ENCODE measurements at places on chromosomes 6 and 20.

- no peak for DNase-seq
These were observed 67.9 kb upstream of the DUSP22 start for GRCh38 chr6:224350-224749.

- no peak for DNase-seq
These were observed 156.9 kb downstream of the CDKAL1 start for GRCh38 chr6:20691185-20691584.

DNA sequence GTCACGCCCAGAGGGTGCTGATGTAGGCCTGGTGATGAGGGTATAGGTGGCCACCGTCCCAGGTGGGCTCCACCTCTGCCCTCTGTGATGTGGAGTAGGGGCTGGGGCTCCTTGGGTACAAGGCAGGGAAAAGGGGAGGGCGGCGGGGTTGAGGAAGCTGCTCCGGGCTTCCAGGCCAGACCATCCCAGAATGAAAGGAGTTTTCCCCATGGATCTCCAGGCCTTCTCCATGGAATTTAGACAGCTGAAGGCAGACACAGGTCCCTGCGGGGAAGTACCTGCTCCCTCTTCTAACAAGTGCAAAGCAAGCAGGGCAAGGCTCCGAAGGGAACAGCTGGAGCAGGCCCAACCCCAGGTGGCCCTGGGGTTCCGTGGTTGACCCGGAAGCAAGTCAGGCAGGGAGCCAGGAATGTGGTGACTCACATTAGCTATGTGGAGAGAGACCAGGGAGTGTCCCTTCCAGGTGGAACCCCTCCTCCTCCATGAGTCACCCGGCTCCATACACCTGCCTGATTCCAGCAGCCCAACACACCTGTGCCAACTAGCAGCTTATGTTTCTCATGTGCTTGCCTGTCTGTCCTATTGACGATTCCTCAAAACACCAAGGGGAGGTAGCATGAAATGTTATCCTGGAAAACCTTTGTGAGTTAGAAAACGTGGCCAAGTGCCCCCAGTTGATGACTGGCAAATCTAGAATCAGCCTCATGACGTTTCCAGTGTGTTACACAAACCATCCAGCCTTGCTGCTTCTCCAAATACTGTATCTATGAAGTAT lies 59.7 kb upstream of the SNX9 start:
- no peak for DNase-seq

DNA sequence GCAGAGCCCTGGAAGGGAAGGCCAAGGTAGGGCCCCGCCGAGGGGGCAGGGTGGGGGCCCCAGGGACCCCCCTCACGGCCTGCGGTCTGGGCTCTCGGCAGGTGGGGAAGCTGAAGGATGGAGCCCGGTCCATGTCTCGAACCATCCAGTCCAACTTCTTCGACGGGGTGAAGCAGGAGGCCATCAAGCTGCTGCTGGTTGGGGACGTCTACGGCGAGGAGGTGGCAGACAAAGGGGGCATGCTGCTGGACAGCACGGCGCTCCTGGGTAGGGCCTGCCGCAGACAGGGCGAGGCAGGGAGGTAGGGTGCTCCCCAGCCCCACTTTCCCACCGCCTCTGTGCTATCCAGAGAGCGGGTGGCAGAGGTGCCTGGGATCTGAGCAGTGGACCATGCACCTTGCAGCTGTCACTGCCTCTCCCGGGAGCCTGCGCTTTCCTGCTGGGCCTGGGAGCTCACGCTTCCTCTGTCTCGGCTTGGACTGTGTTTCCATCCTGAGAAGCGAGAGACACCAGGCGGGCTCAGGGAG lies 83.1 kb downstream of the SYNJ2 start:
- DNase-seq: no peak

- peak; percentile 72 for DNase-seq
These were observed 485 bp downstream of the TGIF2 start for GRCh38 chr20:36573798-36574365.

DNA sequence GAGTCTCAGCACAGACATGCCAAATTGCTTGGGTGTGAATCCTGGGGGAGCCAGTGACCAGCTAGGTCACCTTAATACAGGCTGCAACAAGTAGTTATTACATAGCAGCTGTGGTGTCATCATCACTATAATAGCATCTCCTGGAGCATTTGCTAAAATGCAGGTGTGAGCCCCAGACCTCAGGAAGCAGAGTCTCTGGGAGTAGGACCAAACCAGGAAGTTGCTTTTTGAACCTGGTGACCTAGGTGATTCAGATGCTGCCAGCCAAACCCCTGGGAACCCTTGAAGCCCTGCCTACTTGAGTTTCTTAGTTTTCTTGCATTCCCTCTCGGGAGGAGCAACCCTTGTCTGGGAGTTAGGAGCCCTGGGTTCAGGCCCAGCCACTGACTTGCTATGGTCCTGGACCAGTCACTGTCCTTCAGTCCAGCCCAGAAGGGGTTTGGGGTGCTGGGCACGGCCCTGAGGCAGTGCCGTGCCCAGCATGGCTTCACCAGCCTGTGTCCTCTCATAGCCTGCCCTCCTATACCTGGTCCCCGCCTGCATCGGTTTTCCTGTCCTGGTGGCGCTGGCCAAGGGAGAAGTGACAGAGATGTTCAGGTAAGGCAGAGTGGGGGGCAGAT lies 39.3 kb upstream of the ID1 start:
- DNase-seq: no peak

DNA sequence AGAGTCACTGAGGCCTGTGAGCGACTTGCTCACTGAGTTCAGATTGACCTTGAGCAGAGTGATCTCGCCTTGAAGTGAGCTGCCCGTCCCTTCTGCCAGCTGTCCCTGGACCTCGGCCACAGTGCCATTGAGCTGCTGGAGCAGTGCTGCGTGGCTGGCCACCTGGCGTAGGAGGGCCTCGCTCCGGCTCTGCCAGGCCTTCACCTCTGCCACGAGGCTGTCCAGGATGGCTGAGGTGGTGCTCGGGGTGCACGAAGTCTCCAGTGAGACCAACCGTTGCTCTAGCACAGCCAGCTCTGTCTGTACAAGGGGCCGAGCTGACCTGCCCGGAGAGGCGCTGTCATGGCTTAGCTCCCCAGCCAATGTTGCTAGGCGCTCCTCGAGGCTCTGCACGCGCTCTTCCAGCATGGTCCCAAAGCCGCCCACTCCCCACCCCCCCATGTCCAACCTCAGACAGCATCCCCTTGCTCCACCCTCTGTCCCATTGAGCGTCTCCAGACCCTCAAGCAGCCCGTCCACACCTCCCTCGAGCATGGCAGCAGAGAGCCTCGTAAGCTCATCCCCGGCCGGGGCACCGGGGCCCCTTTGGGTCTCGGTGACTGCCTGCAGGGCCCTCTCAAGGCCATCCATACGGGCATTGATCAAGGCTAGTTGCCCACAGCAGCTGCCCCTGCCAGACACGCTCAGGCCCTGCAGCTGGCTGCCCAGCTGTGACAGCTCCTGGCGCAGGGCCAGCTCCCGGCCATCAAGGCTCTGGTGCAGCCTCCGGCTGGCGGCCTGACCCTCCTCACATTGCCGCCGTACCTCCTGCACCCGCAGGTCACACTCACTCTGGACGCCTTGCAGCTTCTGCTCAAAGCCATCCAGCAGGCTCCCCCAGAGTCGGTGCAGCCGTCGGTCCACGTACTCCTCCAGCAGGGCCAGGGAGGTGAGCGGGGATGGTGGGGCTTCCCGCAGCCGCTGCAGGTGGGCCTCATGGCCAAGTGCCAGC lies 4.6 kb downstream of the EMILIN3 start:
- no peak for DNase-seq

DNA sequence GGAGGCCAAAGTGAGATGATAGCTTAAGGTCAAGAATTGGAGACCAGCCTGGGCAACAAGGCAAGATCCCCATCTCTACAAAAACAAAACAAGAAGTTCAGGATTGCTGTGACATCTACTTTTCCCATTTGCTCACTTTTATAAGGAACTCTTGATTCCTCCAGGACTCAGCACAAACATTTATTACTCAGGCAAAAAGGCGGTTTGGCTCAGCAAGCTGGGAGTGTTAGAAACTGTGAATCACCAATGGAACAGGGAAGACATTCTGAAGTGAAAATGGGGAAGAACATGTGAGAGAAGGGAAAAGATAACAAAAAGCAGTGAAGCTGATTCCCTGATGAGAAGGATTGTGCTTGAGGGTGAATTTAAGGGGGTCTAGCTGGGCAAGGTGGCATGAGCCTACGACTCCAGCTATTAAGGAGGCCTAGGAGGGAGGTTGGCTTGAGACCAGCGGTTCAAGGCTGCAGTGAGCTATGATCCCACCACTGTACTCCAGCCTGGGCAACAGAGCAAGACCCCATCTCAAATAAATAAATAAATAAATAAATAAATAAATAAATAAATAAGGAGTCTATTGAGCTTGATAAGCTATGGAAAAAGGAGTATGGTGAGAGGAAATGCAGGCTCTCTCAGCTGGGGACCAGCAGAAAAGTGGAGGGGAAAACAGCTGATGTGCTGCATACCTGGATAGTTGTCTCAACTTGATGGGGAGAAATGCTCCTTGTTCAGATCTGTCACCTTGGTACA lies 65.4 kb upstream of the HDDC2 start:
- no peak for DNase-seq

GRCh38 chr6:53048431-53049195 lies 16.6 kb upstream of the FBXO9 start:
- no peak for DNase-seq

DNA sequence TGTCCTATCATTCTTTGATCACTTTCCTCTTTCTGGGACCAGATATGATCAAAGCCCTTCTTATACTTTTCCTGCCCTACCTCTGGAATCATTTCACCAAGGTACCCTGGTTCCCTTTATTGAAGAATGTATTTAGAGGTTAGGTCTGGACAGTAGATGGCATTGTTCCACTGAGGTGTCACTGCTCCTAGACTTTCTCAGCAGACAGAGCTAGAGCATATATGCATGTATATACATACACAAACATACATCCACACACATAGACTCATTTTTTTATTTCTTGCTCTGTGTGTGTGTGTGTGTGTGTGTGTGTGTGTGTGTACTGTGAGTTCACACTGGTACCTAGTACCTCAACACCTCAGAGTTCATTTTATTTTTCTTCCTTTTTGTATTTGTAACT lies 40.9 kb downstream of the PTPRA start:
- no peak for DNase-seq

DNA sequence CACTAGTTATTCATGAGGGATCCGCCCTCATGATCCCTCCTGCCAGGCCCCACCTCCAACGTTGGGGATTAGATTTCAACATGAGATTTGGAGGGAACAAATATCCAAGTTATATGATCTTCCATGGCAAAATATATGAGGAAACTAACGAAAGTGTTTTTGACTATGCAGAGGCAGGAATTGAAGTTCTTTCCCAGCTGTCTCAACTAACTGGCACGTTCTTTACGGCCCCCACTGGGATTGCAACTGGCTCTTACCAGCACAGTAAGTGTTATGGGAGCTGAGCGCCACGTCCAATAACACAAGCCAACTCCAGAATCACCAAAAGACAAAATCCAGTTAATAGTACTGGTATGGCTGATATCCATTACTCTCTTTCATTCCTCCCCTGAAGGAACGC lies 66.6 kb downstream of the ECT2L start:
- DNase-seq: no peak

GRCh38 chr6:148866657-148867268 lies 119.9 kb downstream of the UST start:
- DNase-seq: no peak

DNA sequence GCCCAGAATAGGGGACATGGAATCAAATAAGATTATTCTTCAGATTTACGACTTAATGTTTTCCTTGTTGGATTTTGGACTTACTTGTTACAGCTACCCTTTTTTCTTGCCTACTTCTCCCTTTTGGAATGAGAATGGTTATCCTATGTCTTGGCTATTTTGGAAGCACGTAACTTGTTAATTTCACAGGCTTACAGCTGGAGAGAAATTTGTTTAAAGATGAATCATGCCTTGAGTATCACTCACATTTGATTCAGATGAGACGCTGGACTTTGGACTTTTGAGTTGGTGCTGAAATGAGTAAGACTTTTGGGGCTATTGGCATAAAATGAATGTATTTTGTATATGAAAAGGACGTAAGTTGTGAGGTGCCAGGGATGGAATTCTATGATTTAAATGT lies 83.3 kb downstream of the SMPDL3A start:
- no peak for DNase-seq

GRCh38 chr20:58143531-58143930 lies 84.9 kb downstream of the ANKRD60 start:
- DNase-seq: no peak

DNA sequence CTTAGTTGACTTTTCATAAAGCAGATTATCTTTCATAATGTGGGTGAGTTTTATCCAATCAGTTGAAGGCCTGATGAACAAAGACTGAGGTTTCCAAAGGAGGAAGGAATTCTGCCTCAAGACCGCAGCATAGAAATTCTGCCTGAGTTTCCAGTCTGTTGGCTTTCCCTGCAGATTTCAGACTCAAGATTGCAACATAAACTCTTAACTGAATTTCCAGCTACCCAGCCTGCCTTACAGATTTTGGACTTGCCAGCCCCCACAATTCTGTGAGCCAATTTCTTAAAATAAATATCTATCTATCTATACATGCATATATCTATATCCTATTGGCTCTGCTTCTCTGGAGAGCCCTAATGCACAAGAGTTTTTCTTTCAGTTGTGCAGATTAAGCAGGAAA lies 57.3 kb upstream of the SMLR1 start:
- DNase-seq: no peak
